ENCODE measurements at places on chromosomes 2 and 18. TPM values are rescaled to one million over a fixed set of nuclear protein-coding genes. Genes with fewer than 3 reads are reported as not detected.

TTC21B gene
- 9.6 TPM for polyA plus RNA-seq

LMAN2L gene
- polyA plus RNA-seq, result 17.7 TPM

TUBA3E gene
- not detected for polyA plus RNA-seq

EMILIN1 gene
- polyA plus RNA-seq, result 184 TPM

LYPD6B gene
- polyA plus RNA-seq, result 17.0 TPM

IL1R2 gene
- 0.49 TPM for polyA plus RNA-seq

SPHKAP gene
- polyA plus RNA-seq, result not detected

LYPD1 gene
- 4.3 TPM for polyA plus RNA-seq

POTEI gene
- polyA plus RNA-seq, result not detected

SH3BP4 gene
- polyA plus RNA-seq, result 32.9 TPM

GRCh38 chr18:28766027-28766426 is 589.1 kb upstream of the CDH2 start:
- DNase-seq, result no peak

- DNase-seq, result no peak
Measured at GRCh38 chr2:181174611-181175580, 194.5 kb downstream of the UBE2E3 start.

GRCh38 chr2:189285962-189286645 is 106.5 kb upstream of the COL5A2 start:
- no peak for DNase-seq

GRCh38 chr2:11691076-11691660 is 21.2 kb upstream of the NTSR2 start:
- DNase-seq, result no peak

DNA sequence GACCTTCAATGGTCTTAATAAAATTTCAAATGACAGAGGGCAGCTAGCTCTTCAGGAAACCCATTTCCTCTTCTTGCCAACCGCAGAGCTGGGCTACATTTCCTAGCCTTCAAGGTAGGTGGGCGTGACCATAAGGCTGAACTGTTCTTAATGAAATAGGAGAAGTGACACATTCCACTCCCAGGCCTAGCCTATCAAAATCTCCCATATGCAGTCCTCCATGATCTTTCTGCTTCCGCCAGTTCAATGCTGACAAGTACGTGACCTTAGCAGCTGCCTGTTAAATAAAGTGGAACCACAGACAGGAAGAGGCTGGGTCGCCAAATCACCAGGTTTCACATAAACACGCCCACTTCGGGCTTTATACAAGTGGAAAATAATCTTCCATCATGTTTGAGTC is 13.2 kb downstream of the SERPINE2 start:
- DNase-seq, result no peak

DNA sequence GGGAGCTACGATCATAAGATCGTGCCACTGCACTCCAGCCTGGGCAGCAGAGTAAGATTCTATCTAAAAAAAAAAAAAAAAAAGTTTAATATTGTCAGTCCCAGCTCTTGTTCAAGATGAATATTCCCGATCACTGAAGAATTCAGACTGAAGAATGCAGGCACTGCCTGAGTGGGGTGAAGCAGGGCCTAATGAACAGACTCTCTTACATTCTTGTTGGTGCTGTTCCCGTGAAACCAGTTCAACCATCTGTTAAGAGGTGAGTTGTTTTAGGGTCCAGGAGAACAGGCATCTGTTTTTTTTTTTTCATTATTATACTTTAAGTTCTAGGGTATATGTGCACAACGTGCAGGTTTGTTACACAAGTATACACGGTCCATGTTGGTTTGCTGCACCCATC is 17.1 kb upstream of the CAB39 start:
- no peak for DNase-seq

DNA sequence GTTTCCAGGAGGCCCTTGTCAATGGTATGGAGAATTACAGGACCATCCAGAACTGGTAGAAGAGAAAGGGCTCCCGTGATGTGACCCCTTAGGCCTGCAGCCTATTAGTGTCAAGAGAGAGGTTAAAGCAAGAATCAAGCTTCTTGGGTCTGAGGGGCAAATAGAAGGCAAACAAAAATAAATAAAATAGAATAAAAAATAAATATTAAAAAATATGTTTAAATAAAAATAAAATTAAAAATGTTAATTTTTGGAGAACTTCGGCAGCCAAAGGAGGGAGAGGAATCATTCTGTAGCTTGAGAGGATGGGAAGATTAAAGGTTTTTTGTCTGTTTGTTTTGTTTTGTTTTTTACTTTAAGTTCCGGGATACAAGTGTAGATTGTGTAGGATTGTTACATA is 15.2 kb upstream of the TMEM178A start:
- DNase-seq, result no peak

DNA sequence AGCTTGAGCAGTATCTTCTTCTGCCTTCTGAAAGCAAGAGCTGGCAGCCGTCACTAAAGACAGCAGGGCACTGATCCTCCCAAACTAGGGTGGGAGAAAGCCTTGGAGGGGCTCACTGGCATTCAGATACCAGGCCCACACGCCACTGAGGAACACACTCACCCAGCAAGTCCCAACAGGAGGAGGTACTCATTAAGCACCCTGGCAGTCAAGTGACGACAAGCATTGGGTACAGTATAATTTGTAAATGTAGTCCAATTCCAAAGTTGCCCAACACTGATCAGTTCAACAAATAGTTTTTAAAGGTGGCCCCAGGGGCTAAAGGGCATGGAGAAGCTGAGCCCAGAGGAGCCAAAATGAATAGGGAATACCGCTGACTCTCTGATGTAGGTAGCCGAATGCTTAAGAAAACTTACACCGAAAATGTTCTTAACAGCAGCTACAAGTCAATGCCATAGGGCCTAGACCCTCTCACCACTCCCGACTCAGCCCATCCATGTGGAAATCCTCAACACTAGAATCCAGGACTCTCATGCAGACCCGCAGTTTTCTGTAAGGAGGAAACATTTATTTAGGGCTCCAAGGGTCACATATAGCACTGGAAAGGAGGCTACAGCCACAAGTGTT is 9.9 kb downstream of the LIMS2 start:
- DNase-seq, result peak; percentile 2

- no peak for DNase-seq
Measured at GRCh38 chr2:138364554-138365162, 136.9 kb upstream of the SPOPL start.

DNA sequence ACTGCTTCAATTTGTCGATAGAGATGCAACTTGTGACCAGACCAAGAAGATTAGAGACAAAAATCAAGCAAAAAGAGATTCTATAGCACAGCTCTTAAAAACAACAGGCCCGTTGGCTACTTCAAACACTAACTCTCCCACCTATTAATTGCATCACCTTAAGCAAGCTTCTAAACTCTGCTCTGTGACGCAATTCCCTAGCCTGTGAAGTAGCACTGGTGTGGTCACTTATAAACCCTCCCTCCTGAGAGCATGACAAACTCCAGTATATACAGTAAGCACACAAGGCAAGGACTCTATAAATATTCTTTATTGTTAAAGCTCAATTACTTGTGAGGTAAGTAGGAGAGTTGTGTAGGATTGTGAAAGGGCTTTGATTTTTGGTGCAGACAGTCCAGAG is 72.3 kb downstream of the CMPK2 start:
- DNase-seq, result no peak

DNA sequence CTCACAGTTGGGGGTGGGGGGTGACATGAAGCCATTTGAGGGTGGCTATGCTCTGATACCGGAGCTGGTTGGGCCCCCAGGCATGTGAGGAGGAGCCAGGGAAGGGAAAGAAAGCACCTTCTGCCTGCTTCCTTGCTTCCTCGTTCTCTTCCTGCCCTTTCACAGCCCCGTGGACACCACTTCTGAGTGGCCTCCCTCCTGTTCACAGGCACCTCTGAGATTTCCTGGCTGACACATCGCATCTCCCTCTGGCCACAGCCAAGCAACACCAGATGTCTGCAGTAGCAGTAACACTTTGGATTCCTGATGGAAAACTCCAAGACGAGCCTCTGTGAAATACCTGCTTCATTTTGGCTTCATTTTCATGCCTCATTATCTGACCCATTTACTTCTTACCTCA is 64.7 kb upstream of the ST3GAL5 start:
- DNase-seq, result no peak

DNA sequence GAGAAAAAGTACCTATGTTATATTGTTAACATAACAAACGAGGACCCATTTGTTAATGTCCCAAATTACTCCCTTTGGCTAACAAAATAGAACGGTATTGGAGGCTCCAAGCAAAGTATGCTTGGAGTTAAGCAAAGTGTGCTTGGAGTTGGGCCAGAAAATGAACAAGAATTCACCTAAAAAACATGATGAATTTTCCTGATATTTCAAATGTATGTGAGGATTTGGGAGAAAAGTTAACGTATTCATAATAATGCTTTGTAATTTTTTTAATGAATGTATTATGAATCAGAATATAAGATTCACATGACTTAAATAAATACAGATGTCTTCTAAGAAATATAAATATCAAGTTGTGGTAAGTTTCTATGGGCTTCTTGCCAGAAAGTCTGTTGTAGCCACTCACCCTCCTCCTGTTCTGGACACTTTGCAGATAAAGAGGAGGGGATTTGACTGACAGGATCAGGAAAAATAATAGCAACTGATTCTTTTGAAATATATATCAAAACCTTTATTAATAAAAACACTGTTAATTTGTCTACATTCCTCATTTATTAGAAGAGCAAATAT is 423.7 kb upstream of the MMADHC start:
- no peak for DNase-seq

- peak; percentile 57 for DNase-seq
Measured at GRCh38 chr2:20590704-20591515, 60.0 kb downstream of the HS1BP3 start.

DNA sequence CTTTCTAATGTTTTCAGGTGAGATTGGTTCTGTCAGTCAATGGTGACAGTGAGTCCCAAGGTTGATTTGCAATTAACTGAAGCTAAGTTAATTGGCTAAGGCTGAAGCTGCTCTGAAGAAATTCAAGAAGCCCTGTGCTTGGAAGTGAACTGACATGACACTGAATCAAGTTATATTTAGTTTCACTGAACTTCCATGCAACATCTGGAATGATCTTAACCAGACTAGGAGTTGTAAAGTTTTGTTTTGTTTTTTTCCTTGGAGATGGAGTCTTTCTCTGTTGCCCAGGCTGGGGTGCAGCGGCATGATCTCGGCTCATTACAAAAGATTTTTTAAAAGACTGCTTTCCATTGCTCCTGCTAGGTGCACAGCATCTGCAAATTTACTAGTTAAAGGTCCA is 11.4 kb downstream of the SERPINB5 start:
- no peak for DNase-seq

- DNase-seq, result no peak
Measured at GRCh38 chr2:137049518-137049917, 284.2 kb downstream of the THSD7B start.

GRCh38 chr2:102241616-102242305 is 54.9 kb downstream of the IL1RL2 start:
- DNase-seq, result no peak

Measured in SK-N-SH (cell line).